ENCODE measurements at places on chromosomes 12 and 14.
A peak's percentile ranks its signal among the peaks of the same experiment; 100 is the strongest.

DNA sequence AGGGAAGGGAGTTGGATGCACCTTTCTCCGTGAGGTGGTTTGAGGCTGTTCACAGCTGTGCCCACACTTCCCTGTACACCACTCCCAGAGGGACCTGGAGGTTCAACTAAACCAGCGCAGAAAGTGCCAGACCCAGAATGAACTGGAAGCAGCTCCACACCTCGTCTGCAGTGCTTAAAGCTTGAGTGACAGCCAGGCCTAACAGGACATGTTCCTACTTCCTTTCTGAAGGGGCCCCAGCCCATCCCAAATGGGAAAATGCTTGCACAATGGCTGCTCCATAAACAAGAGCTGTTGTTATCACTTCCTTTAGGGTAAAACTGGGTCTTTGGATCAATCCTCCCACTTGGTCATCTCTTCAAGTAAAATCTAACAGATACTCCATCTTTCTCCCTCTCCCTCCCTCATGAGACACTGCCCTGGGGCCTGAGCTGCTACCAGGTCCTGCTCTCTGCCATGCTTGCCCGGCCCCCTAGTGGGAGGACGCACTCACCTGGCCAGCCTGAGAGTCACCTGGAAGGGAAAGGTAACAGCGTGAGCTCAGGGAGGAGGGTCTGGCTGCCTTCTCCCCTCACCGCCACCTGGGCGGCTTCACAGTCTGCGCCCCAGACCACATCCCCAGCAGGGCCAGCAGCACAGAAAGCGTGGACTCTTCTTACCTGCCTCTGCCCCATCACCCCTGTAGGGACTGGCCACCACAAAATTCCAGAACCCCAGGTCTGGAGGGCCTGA, 33.5 kb downstream of the ISCA2 start:
- H3K27me3 ChIP-seq, result peaks cover 2% of the 10 kb centered on the region
- no peak for DNase-seq
- no peaks in the 10 kb centered on the region for H3K36me3 ChIP-seq
- no peak overlapping the region for H3K4me3 ChIP-seq

- H3K4me3 ChIP-seq, result no peak overlapping the region
- DNase-seq, result no peak
- H3K27me3 ChIP-seq, result no peaks in the 10 kb centered on the region
These were observed 14.0 kb downstream of the PGAM5 start for GRCh38 chr12:132724506-132725241.

DNA sequence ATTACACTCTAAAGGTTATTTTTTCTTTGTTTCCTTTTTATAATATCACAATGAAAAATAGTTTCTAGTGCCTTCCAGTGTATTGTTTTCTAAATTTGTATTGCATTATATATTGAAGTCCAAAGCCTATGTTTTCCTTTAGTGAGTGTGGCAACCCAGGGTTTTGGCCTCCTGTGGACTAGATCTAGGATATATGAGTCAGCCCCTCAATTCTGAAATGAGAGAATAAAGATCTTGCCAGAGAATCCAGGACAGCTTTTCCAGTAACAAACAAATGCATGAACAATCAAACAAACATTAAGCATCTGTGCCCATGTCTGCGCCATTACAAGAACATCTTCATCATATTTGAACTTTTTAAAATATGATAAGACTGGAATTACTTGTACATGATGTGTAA, 70.7 kb upstream of the SSTR1 start:
- H3K4me3 ChIP-seq, result no peak overlapping the region
- H3K27ac ChIP-seq, result no peak overlapping the region
- H3K27me3 ChIP-seq, result no peaks in the 10 kb centered on the region
- no peak for DNase-seq
- no peaks in the 10 kb centered on the region for H3K36me3 ChIP-seq

GRCh38 chr14:24843494-24843893, 206.5 kb downstream of the STXBP6 start:
- no peak overlapping the region for H3K27ac ChIP-seq
- H3K36me3 ChIP-seq, result no peaks in the 10 kb centered on the region
- no peaks in the 10 kb centered on the region for H3K27me3 ChIP-seq
- no peaks in the 10 kb centered on the region for H3K4me1 ChIP-seq

- H3K36me3 ChIP-seq, result peaks cover 24% of the 10 kb centered on the region
- H3K27me3 ChIP-seq, result no peaks in the 10 kb centered on the region
- no peak for DNase-seq
These were observed 57.2 kb downstream of the TTLL5 start for GRCh38 chr14:75718199-75718598.

- H3K36me3 ChIP-seq, result no peaks in the 10 kb centered on the region
- H3K4me1 ChIP-seq, result no peaks in the 10 kb centered on the region
- no peak overlapping the region for H3K27ac ChIP-seq
These were observed 108.7 kb downstream of the CACNA1C start for GRCh38 chr12:2161473-2161872.

DNA sequence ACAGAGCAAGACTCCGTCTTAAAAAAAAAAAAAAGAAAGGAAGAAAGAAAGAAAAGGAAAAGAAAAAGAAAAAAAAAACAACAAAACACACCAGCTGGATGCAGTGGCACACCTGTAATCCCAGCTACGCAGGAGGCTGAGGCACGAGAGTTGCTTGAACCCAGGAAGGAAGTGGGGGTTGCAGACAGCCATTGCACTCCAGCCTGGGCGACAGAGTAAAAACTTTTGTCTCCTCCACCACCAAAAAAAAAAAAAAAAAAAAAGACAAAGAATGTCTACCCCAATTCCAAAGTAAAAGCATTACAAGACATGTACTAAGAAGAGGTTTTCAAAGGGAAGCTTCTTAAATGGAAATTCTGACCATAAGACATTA, 53.4 kb downstream of the HNRNPC start:
- H3K36me3 ChIP-seq, result peaks cover 87% of the 10 kb centered on the region
- peaks cover 34% of the 10 kb centered on the region for H3K4me1 ChIP-seq
- no peaks in the 10 kb centered on the region for H3K27me3 ChIP-seq
- H3K4me3 ChIP-seq, result no peak overlapping the region
- peak; percentile 40 for DNase-seq

GRCh38 chr12:75460204-75460603, 20.4 kb upstream of the GLIPR1 start:
- DNase-seq, result no peak
- no peaks in the 10 kb centered on the region for H3K36me3 ChIP-seq

DNA sequence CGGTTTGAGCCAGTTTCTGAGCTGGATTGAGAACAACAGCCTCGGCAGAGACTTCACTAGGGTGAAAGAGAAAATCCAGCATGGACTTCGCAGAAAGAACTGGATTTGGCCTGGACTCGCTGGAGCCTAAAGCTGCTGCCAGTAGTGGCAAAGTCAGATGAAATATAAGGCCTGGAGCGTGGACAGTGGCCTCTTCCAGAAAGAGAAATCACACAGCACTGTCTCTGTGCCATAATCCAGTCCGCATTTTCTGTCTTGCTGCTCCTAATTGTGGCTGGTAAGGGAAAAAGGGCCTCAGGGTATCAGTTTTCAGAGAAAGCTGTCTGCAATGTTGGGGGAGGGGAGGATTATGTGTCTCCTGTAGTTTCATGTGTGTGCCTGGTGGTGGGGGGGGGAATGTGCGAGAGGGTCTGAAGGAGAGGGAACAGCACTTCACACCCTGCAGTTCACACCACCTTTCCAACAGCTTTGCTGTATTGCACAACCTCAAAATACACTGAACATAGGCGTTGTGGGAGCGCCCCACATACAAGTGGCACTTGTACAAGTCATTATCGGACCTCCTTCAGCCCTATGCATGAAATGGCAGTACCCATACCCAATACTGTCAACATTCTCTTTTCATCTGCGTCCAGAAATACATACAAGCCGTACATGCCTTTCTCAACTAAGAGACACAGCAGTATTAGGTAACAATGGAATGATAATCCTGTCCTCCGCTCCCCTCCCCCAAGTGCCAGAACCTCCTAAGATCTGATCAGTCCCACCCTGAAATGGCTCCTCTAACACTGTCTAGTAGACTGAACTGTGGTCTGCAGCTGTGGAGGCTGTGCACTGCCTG, 107.5 kb upstream of the ATF7IP start:
- peak; percentile 95 for DNase-seq
- no peaks in the 10 kb centered on the region for H3K36me3 ChIP-seq
- peaks cover 43% of the 10 kb centered on the region for H3K4me1 ChIP-seq

GRCh38 chr14:94110552-94111181, at the start of gene IFI27:
Gene IFI27, plus strand, starts transcription at chr14:94110736.
- H3K27ac ChIP-seq, result no peak within 1 kb of the TSS
- no peak within 1 kb of the TSS for H3K4me3 ChIP-seq
- H3K27me3 ChIP-seq, result no peaks in the 10 kb centered on the region
- H3K4me1 ChIP-seq, result peaks cover 4% of the 10 kb centered on the region

DNA sequence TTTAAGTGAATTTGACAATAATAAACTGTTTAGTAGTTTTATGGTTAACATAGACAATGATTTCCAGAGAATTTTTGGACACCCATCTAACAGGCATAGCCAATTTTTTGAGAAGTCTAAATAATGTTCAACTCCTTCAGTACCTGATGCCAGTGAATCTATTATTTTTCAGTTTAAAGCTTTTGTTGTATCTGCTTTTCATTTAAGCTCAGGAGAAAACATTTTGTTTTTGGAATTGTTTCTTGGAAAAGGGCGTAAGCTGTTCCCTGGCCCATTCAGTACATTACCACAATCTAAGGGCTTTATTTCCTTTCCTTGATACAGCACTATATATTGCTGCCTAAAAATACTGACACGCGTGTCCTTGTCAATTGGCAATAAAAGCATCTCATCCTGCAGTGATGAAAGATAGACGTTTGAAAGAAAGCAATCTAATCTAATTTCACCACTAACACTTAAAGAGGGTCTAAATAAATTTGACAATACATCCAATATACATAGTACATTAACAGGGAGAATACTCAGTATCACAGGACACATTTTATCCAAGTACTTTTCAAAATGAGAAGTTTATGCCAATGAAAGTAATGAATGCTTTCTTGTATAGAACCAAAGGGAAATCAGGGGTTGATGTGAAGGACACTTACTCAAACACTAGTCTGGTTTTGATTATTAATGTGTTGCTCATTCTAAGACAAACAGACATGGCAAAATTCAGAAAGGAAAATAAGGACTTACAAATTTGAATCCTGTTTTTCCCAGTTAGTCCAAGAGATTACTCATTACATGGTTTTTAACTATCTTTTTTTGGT, 104.2 kb upstream of the LGR5 start:
- H3K27ac ChIP-seq, result no peak overlapping the region
- no peaks in the 10 kb centered on the region for H3K36me3 ChIP-seq
- H3K4me1 ChIP-seq, result no peaks in the 10 kb centered on the region
- no peak overlapping the region for H3K4me3 ChIP-seq
- peaks cover 5% of the 10 kb centered on the region for H3K27me3 ChIP-seq

GRCh38 chr12:127991485-127991884, 275.5 kb upstream of the TMEM132C start:
- H3K27ac ChIP-seq, result no peak overlapping the region
- no peaks in the 10 kb centered on the region for H3K36me3 ChIP-seq
- no peaks in the 10 kb centered on the region for H3K4me1 ChIP-seq
- no peak overlapping the region for H3K4me3 ChIP-seq

GRCh38 chr14:23610815-23611289, 25.3 kb upstream of the DHRS2 start:
- no peak overlapping the region for H3K4me3 ChIP-seq
- H3K36me3 ChIP-seq, result no peaks in the 10 kb centered on the region
- no peak for DNase-seq
- H3K27me3 ChIP-seq, result no peaks in the 10 kb centered on the region

- DNase-seq, result peak; percentile 46
- H3K36me3 ChIP-seq, result peaks cover 8% of the 10 kb centered on the region
- H3K4me3 ChIP-seq, result peak within 1 kb of the TSS; percentile 97
- H3K27me3 ChIP-seq, result no peaks in the 10 kb centered on the region
- peak within 1 kb of the TSS; percentile 74 for H3K27ac ChIP-seq
These were observed at the start of gene PTGER2 for GRCh38 chr14:52313903-52314594. Gene PTGER2, plus strand, starts transcription at chr14:52314312. Its CDS starts 237 bp downstream, at chr14:52314549.

GRCh38 chr12:24920141-24920540, 28.8 kb downstream of the BCAT1 start:
- no peaks in the 10 kb centered on the region for H3K27me3 ChIP-seq
- H3K36me3 ChIP-seq, result no peaks in the 10 kb centered on the region
- H3K4me3 ChIP-seq, result no peak overlapping the region
- no peak for DNase-seq
- H3K4me1 ChIP-seq, result no peaks in the 10 kb centered on the region
- no peak overlapping the region for H3K27ac ChIP-seq

- H3K27me3 ChIP-seq, result no peaks in the 10 kb centered on the region
- H3K4me3 ChIP-seq, result peak overlapping the region; percentile 81
- H3K36me3 ChIP-seq, result peaks cover 31% of the 10 kb centered on the region
- H3K4me1 ChIP-seq, result peaks cover 26% of the 10 kb centered on the region
- H3K27ac ChIP-seq, result peak overlapping the region; percentile 55
These were observed 1.3 kb downstream of the ARID4A start for GRCh38 chr14:58299401-58300330.

DNA sequence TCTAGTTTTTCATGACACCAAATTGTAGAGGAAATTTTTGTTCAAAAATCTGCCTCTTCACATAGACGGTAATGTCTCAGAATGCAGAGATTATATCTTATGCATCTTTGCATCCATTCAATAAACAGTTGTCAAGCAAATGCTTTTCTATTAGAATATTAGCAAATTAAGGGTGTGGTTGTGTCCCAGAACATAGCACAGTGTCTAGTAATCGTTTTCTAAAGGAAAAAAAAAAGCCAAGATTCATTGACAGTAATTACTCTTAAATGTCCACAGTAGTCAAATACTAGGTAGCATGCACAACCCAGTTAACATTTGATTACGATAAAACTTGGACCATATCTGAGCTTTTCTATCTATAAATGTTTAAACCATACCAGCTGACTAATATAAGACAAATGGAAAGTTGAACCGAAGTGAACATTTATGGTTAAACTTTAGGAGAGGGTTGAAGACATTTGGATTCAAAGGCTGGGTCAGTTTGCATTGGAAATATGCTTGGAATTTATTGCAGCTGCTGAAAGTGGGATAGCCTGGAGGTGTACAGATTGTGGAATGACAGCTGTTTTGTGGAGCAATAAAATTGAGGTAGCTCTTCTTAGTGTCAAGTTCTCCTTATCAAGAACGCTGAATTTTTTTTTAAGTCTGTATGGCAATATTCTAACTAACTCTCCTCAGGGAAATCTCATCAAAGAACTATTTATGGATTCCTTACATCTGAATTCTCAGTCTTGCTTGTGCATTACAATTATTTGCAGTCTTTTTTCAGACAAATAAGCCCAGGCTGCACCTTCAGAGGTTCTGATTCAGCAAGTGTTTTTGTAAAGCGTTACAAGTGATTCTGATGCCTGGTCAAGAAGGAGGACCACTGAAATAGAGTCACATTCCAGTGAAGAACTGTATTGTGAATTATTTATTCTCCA, 66.7 kb upstream of the ATP2B1 start:
- DNase-seq, result no peak
- no peak overlapping the region for H3K27ac ChIP-seq
- no peaks in the 10 kb centered on the region for H3K27me3 ChIP-seq
- no peak overlapping the region for H3K4me3 ChIP-seq
- no peaks in the 10 kb centered on the region for H3K36me3 ChIP-seq
- peaks cover 1% of the 10 kb centered on the region for H3K4me1 ChIP-seq
